ENCODE measurements at places on chromosomes 3 and 15. TPM values are rescaled to one million over a fixed set of nuclear protein-coding genes. Genes with fewer than 3 reads are reported as not detected.
A peak's percentile ranks its signal among the peaks of the same experiment; 100 is the strongest.

Gene C3orf49
- not detected for total RNA-seq

GRCh38 chr3:187920913-187921312 is 175.6 kb upstream of the BCL6 start:
- DNase-seq: no peak

GRCh38 chr3:131688370-131688769 is 185.6 kb upstream of the MRPL3 start:
- DNase-seq: peak; percentile 70

Gene HOMER2
- 12.8 TPM for total RNA-seq

DNA sequence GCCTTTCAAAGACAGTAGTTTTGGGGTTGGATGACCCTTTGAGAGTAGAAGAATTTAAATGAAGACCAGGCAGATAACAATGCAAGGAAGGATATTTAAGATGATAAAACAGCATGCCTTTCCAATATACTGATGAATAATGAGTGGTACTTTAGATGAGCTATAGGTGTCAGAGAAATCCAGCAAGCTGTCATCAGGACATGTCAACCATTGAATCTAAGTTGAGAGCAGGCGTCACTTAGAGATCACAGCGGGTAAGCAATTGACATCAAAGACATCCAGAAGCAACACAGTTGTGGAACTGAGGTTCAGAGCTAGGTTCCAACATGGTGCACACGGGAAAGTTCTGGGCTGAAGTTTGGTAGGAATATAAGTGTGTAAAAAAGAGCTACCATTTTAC is 25.0 kb downstream of the CCDC54 start:
- DNase-seq: no peak

DNA sequence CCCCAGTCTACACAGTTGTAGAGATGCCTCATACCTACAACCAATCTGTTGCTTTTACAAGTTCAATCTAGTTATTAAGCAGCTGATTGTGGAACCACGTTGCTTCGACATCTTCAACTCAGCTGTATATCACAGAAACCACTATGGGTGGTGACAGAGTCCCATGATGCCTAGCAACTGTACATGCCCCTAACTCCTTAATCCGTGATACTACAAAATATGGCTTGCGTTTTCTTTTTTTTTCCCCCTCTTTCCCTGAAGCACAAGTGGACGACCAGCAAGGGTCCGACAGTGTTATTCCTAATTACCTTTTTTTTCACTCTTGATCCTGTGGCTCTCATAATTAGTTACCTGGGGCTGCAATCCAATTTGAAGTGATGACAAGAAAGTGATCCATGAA is 478.6 kb downstream of the FOXP1 start:
- no peak for DNase-seq

DNA sequence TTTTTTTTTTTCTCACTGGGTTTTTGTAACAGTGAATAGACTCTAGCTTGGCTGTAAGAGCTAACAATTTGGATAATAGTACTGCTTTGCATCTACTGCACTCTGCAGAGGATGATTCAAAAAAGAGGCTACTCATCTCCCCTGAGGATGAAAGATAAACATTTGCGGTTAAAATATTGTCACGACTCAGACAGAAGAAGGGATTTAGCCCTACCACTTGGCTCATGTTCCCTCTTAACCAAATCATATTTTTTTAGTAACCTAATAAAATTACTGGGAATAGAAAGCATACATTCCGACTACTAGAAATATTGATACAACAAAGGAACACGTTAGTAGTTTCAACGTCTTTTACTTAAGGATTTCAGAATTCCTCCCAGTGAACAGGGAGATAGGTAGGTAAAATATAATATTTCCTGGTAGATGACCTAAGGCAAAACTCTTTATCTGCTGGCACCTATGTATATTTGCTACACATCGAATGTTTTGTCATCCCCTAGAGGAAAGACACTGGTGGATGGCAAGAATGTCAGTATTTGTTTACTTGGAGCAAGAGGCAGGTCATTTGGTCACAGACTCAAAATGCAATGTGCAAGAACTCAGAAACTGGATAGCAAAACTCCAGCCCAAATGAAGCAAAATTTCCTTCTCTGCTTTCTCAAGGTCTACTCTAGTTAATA is 110.8 kb downstream of the GREM1 start:
- DNase-seq: no peak

DNA sequence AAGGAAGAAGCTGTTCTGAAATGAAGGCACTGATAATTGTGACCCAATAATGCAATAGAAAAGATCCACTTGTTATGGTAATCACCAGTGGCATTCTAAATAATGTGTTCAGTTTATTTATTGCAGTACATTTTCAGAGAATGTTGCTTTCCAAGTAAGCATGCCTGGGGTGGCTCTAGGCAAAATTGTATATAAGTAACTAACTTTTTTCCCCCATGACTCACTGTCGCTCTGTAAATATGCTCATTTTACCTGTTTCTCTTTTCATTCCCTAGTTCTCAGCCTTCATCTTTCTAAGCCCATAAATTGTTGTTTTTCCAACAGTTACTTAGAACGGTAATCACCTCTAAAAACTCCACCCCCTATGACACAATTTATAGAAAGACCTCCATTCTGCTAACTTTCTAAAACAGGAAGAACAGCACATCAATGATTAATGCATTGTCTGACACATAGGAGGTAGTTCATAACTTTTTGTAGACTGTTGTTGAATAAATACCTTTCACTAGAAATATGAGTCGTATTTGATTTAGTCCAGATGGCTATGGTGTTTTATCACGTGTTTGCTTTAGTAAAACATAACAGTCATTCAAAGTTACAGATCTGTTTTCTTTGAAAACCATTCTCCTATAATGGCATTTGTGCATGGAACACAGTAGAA is 143.1 kb downstream of the LSAMP start:
- DNase-seq: peak; percentile 1

DNA sequence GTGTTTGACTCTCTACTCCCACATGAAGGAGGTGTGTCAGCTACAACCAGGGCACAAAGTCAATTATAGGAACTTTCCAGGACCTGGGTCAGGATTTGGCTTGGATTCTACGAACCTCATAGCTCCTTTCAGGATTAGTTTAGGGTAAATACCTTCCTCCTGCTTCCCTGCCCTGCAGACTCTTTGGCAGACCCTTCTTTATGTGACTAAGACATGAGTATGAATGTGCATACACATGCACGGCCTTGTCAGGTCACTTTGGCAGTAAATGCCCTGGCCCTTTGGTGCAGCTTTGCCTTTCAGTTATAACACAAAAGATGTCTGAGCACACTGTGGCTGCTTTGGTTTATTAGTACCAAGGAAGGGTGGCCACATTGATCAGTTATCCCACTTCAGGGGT is 68.9 kb downstream of the GHSR start:
- DNase-seq: no peak

DNA sequence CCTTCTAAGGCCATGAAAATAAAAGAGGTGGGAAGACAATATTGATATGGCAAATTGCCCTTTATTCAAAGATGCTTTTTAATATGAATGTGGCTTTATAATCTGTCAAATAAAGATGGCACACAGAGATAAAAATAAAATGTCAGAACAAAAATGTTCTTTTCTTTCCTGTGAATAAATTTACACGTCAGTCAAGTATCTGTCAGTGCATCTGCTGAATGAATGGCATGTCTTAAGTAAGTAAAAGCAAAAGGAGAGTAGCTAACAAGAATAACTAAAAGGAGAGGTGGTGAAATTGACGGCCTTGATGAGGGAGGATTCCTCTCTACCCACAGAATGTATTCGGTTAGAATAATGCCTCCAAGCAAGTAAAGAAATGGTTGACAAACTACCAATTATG is 1021.7 kb upstream of the GBE1 start:
- DNase-seq: no peak

Gene LARP6
- 29.3 TPM for total RNA-seq

GRCh38 chr3:194738254-194739093 is 52.8 kb downstream of the FAM43A start:
- no peak for DNase-seq

Gene C2CD4A
- not detected for total RNA-seq

- no peak for DNase-seq
Observed at GRCh38 chr3:103684904-103685303, 1250.1 kb downstream of the ZPLD1 start.

DNA sequence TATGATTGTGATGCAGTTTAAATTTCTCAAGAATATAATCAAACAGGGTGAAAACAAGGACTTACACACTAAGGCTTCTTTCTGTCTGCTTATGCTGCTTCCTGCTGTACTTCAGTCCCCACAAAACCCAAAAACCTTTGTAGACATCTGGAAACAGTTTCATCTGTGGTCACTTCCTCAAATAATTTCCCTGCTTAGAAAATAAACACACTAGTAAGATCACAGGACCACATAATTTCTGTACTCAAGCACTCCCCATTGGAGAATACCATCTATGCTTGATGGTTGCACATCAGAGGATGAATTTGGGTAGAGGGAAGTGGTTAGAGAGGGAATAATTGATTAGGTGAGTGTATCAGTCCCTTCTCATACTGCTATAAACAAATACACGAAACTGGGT is 266.2 kb downstream of the LSAMP start:
- no peak for DNase-seq

DNA sequence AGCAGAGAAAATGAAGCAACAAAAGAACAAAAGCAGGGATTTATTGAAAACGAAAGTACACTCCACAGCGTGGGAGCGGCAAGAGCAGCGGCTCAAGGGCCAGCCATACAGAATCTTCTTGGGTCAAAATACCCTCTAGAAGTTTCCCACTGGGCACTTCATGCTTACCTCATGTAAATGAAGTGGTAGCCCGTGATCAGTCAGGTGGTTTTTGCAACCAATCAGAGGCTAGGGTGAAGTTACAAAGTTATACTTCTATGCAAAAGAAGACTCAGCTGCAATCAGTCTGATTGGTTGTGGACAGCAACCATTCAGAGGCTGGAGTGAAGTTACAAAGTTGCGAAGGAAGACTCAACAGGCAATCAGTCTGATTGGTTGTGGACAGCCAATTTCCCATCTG is 37.8 kb upstream of the TRH start:
- no peak for DNase-seq

Gene FBLN2
- total RNA-seq: 4.0 TPM

DNA sequence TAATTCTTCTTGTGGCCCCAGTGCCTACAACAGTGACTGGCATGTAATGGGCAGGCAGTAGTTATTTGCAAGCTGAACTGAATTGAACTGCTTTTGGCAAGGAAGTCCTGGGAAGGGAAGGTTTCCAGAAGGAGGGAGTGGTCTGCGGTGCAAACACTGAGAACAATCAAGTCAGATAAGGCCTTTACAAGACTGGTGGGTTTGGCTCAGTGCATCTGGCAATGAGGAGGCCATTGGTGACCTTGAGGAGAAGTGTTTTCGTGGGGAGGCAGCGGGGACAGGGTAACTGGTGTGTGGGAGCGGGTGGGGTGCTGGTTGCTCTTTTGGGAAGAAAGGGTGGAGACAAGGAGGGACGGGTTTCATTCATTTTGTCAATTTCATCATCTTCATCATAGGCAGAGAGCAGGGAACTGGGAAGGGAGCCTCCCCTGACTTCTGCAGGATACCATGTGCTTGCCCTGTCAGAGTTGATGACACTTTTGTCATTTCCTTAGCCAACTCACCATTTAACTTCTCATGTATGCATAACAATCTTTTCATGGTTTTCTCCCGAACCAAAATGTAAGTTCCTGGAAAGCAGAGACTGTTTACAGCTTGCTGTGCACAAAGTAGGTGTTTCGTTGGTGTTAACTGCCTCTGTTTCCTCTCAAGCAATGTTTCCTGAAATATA is 8.4 kb upstream of the EHD4 start:
- no peak for DNase-seq

GRCh38 chr3:110362751-110363150 is 708.9 kb upstream of the NECTIN3 start:
- no peak for DNase-seq

DNA sequence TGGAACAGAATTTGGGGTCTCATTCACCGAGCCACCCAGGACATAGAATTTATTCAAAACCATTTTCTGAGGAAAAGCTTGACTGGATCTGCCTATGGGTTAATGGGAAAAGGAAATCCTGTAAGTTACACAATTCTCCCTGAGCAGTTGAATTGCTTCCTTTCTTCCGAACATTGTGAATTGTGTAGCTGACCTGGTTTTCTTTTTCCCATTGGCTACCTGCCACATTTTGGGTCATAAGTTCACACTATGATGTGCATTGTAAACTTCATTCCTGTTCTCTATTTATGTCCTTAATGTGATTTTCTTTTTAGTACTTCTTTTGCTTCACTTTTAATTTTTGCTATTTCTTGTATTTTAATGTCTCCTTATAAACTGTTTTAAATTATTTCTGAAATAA is 386.0 kb upstream of the LRRC3B start:
- DNase-seq: no peak

DNA sequence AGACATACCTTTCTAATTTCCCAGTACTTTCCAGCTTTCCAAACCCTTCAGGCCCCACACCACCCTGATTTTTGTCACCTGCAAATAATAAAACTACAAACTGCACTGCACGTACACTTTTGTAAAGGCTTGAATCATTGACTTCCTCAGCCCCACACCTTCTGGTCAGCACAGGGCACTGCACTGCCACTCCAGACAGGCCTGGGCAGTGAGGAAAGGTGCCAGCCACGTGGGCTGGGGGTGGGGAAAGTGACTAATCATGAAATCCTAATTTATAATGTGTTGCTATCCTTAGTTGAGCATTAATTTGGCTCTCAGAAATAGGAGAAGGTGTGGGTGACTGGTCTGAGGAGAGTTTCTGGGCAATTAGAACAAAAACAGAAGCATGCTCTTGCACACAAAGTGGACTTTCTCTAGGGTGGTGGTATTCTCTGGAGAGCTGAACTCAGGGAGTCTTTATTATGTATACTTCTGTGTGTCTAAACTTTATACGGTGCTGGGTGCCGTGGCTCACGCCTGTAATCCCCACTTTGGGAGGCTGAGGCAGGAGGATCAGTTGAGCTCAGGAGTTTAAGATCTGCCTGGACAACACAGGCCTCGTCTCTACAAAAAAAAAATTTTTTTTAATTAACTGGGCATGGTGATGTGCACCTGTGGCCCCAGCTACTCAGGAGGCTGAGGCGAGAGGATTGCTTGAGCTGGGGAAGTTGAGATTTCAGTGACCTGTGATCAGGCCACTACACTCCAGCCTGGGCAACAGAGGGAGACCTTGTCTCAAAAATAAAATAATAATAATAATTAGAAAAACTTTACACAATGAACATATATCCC is 58.2 kb upstream of the FLNB start:
- DNase-seq: peak; percentile 48

GRCh38 chr15:31338318-31338878 is 11.8 kb downstream of the KLF13 start:
- DNase-seq: no peak

DNA sequence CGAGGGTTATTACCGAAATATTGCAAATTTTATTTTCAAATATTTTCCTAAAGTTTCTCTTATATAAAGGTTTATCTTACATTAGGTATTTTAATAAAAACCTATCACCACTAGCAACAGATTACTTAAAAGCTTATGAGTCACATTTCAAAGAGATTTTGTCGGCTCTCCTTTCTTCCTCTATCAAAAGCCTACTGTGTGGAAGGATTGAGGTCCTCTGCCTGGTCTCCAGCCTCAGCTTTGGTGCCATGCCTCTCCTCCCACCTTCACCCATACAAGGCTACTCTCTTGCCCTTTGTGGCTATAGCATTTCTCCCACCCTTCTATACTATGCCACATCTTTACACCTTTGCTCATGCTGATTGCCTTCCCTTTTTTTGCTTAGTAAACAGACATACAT is 199.3 kb downstream of the TNIK start:
- DNase-seq: no peak

Measured in foreskin keratinocyte (primary cell).